ENCODE measurements at places on chromosomes 1 and 21.

GRCh38 chr1:117097443-117097842 lies 24.1 kb downstream of the TRIM45 start:
- no peak overlapping the region for H3K4me3 ChIP-seq
- peaks cover 23% of the 10 kb centered on the region for H3K36me3 ChIP-seq
- no peaks in the 10 kb centered on the region for H3K27me3 ChIP-seq
- DNase-seq: no peak
- no peak overlapping the region for H3K27ac ChIP-seq

GRCh38 chr21:26753822-26754221 lies 91.4 kb downstream of the ADAMTS1 start:
- DNase-seq: no peak
- H3K27ac ChIP-seq: no peak overlapping the region
- no peak overlapping the region for H3K4me3 ChIP-seq
- no peaks in the 10 kb centered on the region for H3K36me3 ChIP-seq
- H3K4me1 ChIP-seq: no peaks in the 10 kb centered on the region
- no peaks in the 10 kb centered on the region for H3K27me3 ChIP-seq

DNA sequence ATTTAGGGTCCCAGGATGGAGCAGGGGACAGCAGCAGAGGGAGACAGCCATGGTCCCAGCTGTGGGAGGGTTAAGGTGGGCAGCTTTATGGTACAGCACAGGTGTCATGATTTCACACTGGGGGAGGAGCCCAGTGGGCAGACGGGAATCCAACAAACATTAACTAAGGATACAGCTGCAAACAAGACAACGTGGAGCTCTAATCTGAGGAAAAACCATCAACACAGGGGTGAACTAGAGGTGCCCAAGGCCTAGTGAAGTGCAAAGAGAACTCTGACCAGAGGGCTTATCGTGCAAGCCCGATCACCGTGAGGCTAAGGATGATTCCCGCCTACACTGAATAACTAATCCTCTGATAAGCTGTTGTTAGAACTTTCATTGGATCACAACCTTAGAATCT lies 18.7 kb downstream of the ECE1 start:
- H3K36me3 ChIP-seq: peaks cover 69% of the 10 kb centered on the region
- no peak overlapping the region for H3K27ac ChIP-seq
- peaks cover 9% of the 10 kb centered on the region for H3K4me1 ChIP-seq
- no peaks in the 10 kb centered on the region for H3K27me3 ChIP-seq

- DNase-seq: no peak
- H3K4me1 ChIP-seq: no peaks in the 10 kb centered on the region
- H3K27ac ChIP-seq: no peak overlapping the region
Measured at GRCh38 chr1:39426346-39426745, 65.1 kb upstream of the BMP8A start.

- no peaks in the 10 kb centered on the region for H3K36me3 ChIP-seq
- H3K4me1 ChIP-seq: no peaks in the 10 kb centered on the region
- H3K4me3 ChIP-seq: no peak overlapping the region
- DNase-seq: no peak
- H3K27ac ChIP-seq: no peak overlapping the region
Measured at GRCh38 chr1:159958719-159959380, 4.8 kb upstream of the SLAMF9 start.

- no peaks in the 10 kb centered on the region for H3K27me3 ChIP-seq
- H3K27ac ChIP-seq: no peak overlapping the region
- no peaks in the 10 kb centered on the region for H3K36me3 ChIP-seq
- DNase-seq: no peak
Measured at GRCh38 chr1:161274874-161275273, 16.3 kb downstream of the PCP4L1 start.

- H3K27me3 ChIP-seq: no peaks in the 10 kb centered on the region
- no peaks in the 10 kb centered on the region for H3K4me1 ChIP-seq
- H3K36me3 ChIP-seq: no peaks in the 10 kb centered on the region
- no peak for DNase-seq
Measured at GRCh38 chr1:165900576-165901380, 73.4 kb downstream of the UCK2 start.

DNA sequence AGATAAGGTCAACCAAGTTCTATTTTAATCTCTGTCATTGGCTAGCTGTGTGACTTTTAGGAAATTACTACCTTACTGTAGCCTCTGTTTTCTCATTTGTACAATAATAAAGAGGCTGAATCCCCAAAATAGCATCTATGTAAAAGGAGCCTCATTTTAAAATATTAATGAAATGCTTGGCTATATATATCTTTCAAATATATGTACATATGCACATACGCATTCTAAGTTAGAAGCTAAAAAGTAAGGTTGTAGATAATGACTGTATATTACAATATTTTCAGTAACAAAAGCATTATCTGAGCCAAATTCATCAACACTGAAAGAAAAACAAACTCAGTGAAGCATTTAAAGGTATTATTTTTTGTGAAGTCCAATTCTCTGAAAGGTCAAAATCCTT lies 44.6 kb downstream of the TYW3 start:
- no peaks in the 10 kb centered on the region for H3K4me1 ChIP-seq
- no peak for DNase-seq
- H3K27ac ChIP-seq: no peak overlapping the region
- H3K36me3 ChIP-seq: no peaks in the 10 kb centered on the region
- peaks cover 5% of the 10 kb centered on the region for H3K27me3 ChIP-seq

DNA sequence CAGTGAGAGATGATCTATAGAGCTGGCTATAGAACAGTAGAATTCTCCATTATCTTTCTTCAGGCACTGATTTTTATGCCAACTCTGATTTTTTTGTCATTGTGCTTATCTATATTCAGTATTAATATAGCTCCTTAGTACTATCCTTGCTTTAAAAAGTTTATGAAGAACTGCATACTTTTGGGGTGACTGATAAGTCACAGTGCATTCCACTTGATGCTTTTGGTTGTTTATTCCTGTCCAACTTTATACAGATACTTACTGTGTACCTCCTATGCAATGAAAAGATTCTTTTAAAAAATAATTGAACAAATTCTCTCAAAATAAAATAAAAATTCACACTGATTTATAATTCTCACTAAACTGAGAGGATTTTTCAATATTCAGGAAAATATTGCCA lies 71.6 kb downstream of the COL24A1 start:
- no peak for DNase-seq
- H3K4me1 ChIP-seq: no peaks in the 10 kb centered on the region
- no peak overlapping the region for H3K27ac ChIP-seq
- H3K27me3 ChIP-seq: no peaks in the 10 kb centered on the region
- no peaks in the 10 kb centered on the region for H3K36me3 ChIP-seq
- H3K4me3 ChIP-seq: no peak overlapping the region

GRCh38 chr1:103788377-103788776 lies 38.7 kb downstream of the AMY1C start:
- H3K4me3 ChIP-seq: no peak overlapping the region
- no peaks in the 10 kb centered on the region for H3K27me3 ChIP-seq
- H3K27ac ChIP-seq: no peak overlapping the region
- H3K4me1 ChIP-seq: no peaks in the 10 kb centered on the region

- H3K27me3 ChIP-seq: no peaks in the 10 kb centered on the region
- no peak overlapping the region for H3K4me3 ChIP-seq
- H3K4me1 ChIP-seq: no peaks in the 10 kb centered on the region
- H3K36me3 ChIP-seq: no peaks in the 10 kb centered on the region
Measured at GRCh38 chr21:14857529-14857928, 207.3 kb downstream of the NRIP1 start.

DNA sequence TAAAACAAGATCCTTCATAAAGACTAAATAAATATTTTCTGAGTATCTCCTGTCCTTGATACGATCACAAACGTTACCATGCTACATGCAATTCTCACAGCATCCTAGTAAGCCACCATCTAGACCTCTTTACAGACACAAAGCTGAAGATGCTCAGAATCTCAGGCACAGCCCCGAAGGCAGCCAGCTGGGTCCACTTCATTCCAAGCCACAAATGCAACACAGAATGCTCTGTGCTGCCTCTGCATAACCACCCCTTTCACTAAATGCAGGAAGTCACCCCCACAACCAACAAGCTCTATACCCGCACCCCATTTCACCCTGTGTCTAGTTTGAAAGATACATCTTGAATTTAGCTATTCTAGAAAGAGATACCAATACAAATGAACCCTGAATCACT lies 12.9 kb downstream of the RCAN1 start:
- no peak overlapping the region for H3K4me3 ChIP-seq
- H3K27ac ChIP-seq: no peak overlapping the region
- no peaks in the 10 kb centered on the region for H3K27me3 ChIP-seq
- no peak for DNase-seq
- no peaks in the 10 kb centered on the region for H3K4me1 ChIP-seq
- no peaks in the 10 kb centered on the region for H3K36me3 ChIP-seq

DNA sequence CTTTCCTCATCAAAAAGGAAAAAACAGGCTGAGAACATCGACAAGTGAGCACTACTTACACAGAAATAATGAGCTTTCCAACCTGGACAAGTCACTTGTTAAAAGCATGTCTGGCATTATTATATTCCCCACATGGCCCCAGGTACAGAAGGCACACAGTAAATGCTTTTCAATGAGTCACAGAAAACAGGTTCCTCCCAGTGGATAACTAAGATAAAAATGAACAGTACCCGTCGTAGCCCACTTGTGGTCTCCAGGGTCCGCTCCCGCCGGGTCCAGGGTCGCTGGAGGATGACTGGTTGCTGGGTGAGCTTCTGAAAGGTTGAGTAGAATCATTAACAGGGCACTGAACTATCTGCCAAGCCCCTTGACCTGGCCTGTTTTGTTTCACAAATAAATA lies 186.6 kb downstream of the SIPA1L2 start:
- H3K27me3 ChIP-seq: no peaks in the 10 kb centered on the region
- no peaks in the 10 kb centered on the region for H3K4me1 ChIP-seq
- H3K27ac ChIP-seq: no peak overlapping the region
- no peak for DNase-seq
- H3K4me3 ChIP-seq: no peak overlapping the region

- H3K4me3 ChIP-seq: peak overlapping the region; percentile 50
- no peaks in the 10 kb centered on the region for H3K36me3 ChIP-seq
- peak overlapping the region; percentile 99 for H3K27ac ChIP-seq
- DNase-seq: peak; percentile 71
Measured at GRCh38 chr1:203327684-203328457, 22.6 kb downstream of the BTG2 start.

DNA sequence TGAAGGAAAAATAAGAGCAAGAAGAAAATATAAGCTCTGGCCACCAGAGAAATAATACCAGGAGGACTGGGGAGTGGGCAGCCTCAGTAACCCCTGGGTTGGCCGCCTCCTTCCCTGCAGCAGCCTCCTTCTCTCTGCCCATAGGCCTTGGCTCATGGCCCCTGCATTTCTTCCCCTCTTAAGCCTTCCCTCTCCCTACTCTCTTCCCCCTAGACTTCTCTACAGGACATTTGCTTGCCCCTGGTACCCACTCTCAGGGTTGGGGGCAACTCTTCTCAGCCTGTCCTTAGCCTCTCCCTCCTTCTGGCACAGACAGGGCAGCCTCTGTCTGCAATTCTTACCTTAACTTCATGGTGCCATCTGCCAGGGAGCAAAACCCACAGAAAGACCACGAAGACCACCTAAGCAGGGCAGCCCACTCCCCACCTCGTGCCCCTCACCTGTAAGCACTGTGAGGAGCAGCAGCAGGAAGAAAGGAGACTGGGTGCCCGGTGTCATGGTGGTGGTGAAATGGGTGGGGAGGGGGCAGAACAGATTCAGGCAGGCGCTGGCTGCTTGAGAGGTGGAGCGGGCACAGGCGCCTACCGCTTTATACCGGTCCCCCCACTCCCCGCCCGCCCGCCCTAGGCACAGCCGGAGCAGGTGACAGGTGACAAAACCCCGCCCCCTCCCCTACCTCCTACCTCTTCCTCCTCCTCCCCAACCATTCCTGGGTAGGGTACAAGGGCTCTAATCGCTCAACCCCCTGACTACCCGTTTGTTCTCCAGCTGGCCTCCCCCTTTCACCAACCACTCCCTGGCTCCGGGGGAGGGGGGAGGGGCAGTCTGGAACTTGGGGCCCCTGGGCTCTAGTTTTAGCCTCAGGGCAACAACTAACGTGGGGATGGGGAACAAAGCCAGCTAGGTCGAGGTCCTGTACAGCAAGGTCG lies 15.1 kb downstream of the THBS3 start:
- no peak for DNase-seq
- peak overlapping the region; percentile 70 for H3K27ac ChIP-seq
- H3K27me3 ChIP-seq: no peaks in the 10 kb centered on the region
- H3K4me3 ChIP-seq: peak overlapping the region; percentile 59
- peaks cover 26% of the 10 kb centered on the region for H3K4me1 ChIP-seq

GRCh38 chr21:36211660-36212512 lies 55.3 kb downstream of the DOP1B start:
- H3K36me3 ChIP-seq: peaks cover 19% of the 10 kb centered on the region
- H3K4me1 ChIP-seq: no peaks in the 10 kb centered on the region
- no peak for DNase-seq
- H3K27me3 ChIP-seq: no peaks in the 10 kb centered on the region

GRCh38 chr1:162139211-162139610 lies 69.7 kb downstream of the NOS1AP start:
- no peaks in the 10 kb centered on the region for H3K36me3 ChIP-seq
- H3K27me3 ChIP-seq: no peaks in the 10 kb centered on the region
- H3K27ac ChIP-seq: no peak overlapping the region

DNA sequence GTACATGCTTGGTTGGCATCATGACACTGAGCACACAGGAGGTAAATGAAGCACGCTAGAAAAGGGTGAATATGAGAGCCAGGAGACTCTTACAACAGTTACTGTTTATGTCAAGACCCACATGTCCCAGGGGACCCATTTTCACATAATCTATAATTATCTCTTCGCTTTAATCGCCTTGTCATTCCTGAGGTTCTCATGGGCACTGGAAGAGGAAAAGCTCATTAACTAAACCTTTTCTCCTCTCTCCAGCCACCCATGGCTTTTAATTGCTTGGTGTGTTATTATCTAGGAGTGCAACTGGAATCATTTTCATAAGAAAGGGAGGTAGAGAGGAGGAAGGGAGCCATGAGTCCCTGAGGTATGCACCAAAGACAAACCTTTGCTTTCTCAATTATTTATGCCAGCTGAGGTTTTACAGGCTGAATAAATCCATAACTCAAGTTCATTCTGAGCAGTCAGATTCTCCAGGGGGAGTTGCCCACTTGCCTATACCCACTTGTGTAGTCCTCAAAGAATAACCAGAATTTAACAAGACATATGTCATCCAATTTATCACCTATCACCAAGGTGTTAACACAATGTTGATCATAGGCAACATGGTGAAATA lies 77.4 kb downstream of the ACBD6 start:
- no peaks in the 10 kb centered on the region for H3K27me3 ChIP-seq
- DNase-seq: no peak
- H3K4me3 ChIP-seq: no peak overlapping the region
- H3K36me3 ChIP-seq: no peaks in the 10 kb centered on the region

GRCh38 chr1:10852018-10852417 lies 55.6 kb upstream of the CASZ1 start:
- no peaks in the 10 kb centered on the region for H3K36me3 ChIP-seq
- H3K27me3 ChIP-seq: no peaks in the 10 kb centered on the region
- H3K4me1 ChIP-seq: no peaks in the 10 kb centered on the region
- DNase-seq: no peak
- no peak overlapping the region for H3K4me3 ChIP-seq
- no peak overlapping the region for H3K27ac ChIP-seq

GRCh38 chr1:24909388-24909898 lies 20.6 kb downstream of the RUNX3 start:
- no peaks in the 10 kb centered on the region for H3K27me3 ChIP-seq
- H3K27ac ChIP-seq: peak overlapping the region; percentile 4
- no peak overlapping the region for H3K4me3 ChIP-seq
- H3K4me1 ChIP-seq: peaks cover 33% of the 10 kb centered on the region
- peaks cover 80% of the 10 kb centered on the region for H3K36me3 ChIP-seq
